D721Med (cell line): ENCODE measurements at places on chromosomes 4 and X.

GRCh38 chr4:184668096-184668495, 18.6 kb downstream of the PRIMPOL start:
- no peak for DNase-seq

- no peak for DNase-seq
Measured at GRCh38 chr4:31246856-31247255, 526.7 kb downstream of the PCDH7 start.

- no peak for DNase-seq
Measured at GRCh38 chrX:39309018-39309635, 507.9 kb downstream of the MID1IP1 start.

DNA sequence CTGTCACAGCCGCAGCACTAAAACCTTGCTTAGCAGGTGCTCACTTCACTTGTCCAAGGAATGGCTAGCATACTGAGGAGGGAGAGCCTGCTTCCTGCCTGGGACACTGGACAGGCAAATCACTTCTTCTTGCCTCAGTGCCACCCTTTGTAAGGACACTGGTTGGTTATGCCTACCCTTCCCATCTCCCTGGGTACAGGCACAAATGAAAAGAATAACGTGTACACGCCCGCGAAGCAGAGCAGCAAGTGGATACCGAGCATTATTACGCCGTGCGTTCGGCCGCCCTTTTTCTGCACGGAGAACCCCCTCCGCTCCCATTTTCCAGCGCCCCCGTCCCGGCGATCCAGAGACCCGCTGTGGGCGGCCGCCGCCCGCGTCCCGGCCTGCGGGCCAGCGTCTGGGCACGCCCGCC, 338 bp upstream of the KLHL2 start:
- DNase-seq, result no peak

DNA sequence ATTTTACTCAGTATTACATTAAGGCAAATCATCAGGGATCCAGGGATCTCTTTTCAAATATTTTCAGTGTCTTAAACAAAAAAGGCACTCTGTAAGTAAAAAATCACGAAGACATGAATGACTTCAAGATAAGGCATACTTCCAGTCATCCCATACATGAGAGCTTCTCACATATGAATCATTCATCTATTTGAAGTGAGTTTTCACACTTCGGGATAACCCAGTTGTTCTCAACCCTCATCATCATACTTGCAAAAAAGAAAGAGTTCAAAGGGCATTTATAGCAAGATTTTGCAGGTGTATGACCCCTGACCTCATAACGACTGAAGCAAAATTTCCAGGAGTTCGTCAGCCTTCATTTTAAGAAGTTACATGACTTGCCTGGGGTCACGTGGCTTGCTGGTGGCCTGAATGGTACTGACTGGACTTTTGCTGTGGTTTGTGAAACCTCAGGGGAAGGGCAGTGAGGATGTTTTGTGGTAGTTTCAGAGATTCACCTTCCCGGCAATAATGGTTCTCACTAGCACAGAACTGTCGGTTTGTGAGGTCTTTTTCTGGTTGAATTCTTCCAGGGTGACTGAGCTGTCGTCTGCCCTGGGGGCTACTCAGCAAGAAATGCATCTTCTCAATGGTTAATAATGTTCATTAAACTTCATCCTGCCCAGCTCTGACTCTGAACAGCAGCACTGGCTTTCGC, 115.8 kb upstream of the SHISA3 start:
- no peak for DNase-seq
